ENCODE measurements at places on chromosomes 7 and 10.

DNA sequence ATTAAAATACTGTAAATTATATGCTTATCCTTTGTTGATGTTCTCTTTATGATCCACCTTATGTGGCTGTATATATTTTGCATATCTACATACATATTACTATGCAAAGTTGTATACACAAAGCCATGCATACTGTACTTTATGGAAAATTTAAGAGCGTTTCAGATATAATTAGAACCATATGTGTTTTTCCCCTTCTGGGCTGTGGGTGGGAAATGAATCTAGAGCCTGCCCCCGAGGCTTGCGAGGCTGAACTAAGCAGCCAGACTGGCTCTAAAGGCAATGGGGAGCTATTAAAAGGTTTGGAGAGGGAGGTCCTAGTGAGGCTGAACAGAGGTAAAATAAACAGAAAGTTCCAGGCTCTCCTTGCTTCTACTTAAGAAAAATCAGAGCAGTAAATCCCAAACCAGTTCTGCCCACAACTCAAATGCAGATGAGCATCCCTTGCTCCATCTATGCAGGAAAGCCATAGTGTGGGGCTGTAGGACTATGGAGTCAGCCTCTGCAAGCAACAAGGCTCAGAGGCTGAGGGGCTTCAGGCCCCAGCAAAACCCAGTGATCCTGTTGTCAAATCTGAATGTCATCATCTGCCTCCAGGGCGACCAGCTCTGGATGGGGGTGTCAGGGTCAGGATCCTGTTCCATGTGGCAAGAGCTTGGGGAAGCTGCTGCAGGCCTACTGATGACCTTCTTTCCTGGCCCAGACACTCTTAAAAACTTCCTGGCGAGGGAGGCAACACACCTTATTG, 14.1 kb upstream of the DDIT4 start:
- no peak for DNase-seq

DNA sequence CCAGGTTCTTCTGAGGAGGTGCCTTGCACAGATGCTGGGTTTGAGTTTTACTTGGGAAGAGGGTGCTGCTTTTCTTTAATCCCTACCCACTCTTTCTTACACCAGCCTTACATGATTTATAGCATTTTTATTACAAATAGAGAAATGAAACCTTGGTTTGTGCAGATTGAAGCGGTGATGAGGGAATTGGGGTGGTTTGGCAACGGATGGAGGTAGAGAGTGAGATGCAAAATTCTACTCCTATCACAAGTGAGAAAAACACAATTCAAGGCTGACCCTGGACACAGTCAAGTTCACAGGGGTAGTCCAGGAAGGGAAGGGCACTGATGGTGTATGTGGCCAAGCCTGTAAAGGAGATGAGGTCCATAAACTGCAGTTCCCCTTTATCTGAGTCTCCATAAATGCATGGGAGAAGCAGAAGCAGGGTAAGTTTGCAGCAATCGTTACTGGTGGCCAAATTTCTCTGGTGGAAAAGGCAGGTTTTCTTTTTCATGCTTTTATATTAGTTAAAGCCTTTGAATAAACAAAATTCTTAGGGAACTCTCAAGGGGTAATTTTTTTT, 214.3 kb downstream of the JAZF1 start:
- no peak for DNase-seq

- DNase-seq: no peak
Measured at GRCh38 chr10:31126593-31126992, 94.9 kb upstream of the ZNF438 start.

- no peak for DNase-seq
Measured at GRCh38 chr10:1054684-1055083, 1.5 kb upstream of the WDR37 start.

DNA sequence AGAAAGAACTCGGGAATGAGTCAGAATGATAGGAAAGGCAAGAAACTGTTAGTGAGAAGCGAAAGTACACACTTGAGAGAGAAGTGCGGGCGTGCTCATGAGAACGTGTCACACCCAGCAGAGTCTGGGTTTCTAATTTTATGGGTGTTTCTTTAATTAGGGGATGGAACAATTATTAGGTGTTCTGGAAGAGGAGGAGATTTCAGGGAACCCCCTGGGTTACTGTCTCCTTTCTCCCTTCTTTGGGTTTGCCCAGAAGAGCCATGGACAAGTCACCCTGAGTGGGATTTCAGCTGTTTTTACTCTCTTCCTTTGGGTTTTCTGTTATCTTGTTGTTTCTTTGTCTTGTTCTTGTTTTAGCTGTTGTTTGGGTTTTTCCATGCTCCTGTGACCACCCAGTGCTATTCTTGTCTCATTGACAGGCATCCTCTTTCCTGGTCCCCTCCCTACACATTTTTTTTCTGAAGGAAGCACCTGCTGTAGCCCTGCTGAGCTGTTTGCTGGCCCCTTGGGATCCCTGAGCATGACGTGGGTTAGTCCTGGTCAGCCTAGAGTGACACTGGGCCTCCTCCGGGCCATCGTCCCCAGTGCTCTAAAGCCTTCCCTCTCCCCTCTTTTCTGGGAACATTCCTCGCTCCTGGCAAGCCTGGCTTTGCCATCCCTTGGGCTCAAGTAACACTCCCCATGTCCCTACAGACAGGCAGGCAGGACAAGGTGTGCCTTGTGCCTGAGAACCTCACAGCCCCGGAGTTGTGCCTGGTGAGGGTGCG, 3.5 kb downstream of the SH2D4B start:
- no peak for DNase-seq

Data from T-helper 9 cell (primary cell).